Endothelial cell of umbilical vein (primary cell): ENCODE measurements at places on chromosomes 11 and 22. TPM values are rescaled to one million over a fixed set of nuclear protein-coding genes. Genes with fewer than 3 reads are reported as not detected.

- DNase-seq: peak; percentile 4
Measured at GRCh38 chr22:19810381-19811201, 44.1 kb downstream of the GNB1L start.

- DNase-seq: peak; percentile 38
Measured at GRCh38 chr11:135027461-135027860, 615.4 kb upstream of the B3GAT1 start.

GRCh38 chr11:115869780-115870431 lies 365.7 kb upstream of the CADM1 start:
- no peak for DNase-seq

GRCh38 chr22:39685336-39686177 lies 115.0 kb downstream of the CACNA1I start:
- no peak for DNase-seq

The HOATZ gene
- total RNA-seq: not detected in 2 replicates
